Stimulated activated CD4-positive, alpha-beta T cell treated with anti-CD3 and anti-CD28 coated beads, Interleukin-12 subunit alpha, Interleukin-12 subunit beta, amount 100 ng/mL, for 24 hours (primary cell): ENCODE measurements at places on chromosomes 11 and 22.
A peak's percentile ranks its signal among the peaks of the same experiment; 100 is the strongest.

- peak; percentile 7 for DNase-seq
Observed at GRCh38 chr11:8219257-8220021, 44.2 kb downstream of the LMO1 start.

DNA sequence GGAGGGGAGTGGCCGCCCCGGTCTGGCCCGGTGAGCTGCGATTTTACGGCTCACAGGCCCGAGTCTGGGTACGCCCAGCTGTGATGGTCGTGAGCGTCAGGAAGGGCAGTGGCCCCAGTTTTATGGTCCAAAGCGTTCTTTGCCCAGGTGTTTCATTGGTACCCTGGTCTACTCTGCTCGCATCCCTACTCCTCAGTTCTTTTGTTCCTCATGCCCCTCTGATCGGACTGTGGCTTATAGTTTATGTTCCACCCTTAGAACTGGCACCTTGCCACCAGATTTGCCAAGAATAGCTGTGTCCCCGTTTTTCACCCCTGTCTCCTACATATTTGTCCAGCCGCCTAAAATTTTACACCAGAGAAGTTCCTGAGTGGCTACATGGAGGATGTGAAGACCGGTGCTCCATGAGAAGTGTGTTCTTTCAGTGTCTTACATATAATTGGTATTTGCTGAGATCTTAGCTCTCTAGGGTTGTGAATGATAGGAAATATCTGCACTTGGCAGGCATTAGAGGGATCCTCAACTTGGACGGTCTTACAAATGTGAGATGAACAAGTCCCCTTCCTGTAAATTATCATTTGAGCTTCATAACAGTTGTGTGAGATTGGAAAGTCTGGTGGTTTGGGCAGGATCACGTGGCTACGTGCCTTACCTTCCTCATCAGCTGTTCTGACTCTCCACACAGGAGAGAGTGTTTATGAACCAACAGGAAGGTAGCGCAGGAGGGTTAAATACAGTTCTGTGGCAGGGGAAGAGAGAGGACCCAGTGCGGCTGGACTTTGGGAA, 1.1 kb downstream of the PANX1 start:
- DNase-seq = no peak

- DNase-seq = no peak
Observed at GRCh38 chr11:13629779-13630178, 38.7 kb upstream of the FAR1 start.

DNA sequence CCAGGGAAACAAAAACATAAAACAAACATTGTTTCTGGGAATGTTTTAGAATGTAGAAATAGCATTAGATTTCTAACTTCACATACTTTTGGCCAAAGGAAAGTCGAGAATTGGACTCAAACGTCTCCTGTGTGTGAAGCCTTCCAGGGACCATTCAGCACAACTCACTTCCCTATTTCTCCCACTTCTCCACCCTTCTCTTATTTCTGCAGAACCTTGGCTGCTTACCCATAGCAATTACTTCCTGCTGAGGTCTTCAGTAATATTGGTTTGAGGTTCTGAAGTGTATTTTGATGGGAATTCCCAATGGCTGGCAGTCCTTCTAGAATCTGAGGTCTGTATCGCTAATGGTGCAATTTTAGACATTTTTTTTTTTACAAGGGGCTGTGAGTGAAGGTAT, 158.3 kb upstream of the SNX19 start:
- DNase-seq = no peak

- DNase-seq = no peak
Observed at GRCh38 chr11:20488352-20488751, 100.8 kb downstream of the PRMT3 start.

GRCh38 chr11:37544491-37544890, 946.5 kb upstream of the RAG2 start:
- DNase-seq = no peak

DNA sequence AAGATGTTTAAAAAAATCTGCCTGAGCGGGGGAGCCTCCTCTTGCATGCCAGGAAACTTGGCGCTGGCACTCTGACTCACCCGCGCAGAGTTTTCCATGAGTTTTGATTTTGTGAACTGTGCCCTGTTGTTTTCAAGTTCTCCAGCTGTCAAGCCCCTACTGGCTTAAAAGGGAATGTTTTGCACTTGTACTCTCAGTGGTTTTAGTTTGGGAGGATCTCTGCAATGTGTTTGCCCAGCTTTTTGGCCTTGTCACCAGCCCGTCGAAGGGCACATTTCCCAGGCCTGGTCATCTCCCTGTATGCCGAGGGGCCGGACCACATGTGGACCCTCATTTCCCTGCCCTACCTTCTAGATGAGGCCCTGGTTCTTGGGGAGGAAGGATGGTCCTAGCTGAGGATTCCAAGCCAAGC, 12.2 kb downstream of the MRGPRF start:
- no peak for DNase-seq

- no peak for DNase-seq
Observed at GRCh38 chr22:20174785-20175596, 24.1 kb upstream of the CCDC188 start.

DNA sequence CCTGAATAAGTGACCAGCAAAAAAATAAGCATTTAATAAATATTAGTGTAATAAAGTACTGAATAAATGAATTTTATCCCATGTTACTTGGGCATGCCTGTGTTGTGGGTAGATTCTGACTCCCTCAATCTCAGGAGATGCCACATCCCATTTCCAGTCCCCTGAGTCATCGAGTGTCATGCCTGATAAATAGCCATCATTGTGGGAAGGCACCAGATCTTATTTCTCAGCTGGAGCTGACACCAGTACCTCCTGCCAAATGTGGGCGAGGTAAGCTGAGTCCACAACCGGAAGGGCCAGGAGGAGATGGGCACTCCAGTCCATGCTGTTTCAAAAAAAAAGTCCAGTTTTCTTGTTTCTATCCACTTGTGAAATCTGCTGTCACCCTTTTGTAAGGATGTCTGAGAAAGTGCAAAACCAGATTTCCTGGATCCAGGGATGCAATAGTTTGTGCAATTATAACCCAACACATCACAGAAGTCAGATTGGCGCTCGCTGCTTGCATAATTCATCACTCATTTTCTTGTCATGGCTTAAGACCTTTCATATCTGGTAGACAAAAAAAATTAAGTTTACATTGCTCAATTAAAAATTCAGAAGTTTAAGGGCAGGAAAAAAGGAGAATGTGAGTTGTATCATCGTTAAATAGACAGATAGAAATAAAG, 311.6 kb downstream of the MIAT start:
- no peak for DNase-seq

GRCh38 chr22:31572939-31573338, 76.6 kb downstream of the SFI1 start:
- DNase-seq = no peak

GRCh38 chr11:82906236-82906635, 4.7 kb downstream of the DDIAS start:
- DNase-seq = no peak

GRCh38 chr22:18055619-18056160, 22.1 kb upstream of the PEX26 start:
- DNase-seq = no peak

DNA sequence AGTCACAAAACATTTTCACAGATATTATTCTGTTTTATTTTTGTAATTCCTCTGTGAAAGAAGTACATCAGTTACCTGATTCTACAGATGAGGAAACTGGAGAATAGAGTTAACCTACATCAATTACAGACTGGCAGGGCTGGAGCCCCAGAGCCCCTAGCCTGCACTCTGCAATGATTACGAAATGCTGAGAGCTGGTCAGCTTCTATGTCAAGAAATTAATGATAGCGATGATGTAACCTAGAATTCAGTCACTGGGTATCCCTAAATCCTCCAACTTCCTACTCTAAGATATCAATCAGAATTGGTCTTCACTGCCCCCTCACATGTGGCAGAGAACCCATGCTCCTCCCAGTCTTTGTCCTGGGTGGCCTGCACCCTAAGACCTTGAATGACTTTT, 273.5 kb upstream of the PLET1 start:
- no peak for DNase-seq

DNA sequence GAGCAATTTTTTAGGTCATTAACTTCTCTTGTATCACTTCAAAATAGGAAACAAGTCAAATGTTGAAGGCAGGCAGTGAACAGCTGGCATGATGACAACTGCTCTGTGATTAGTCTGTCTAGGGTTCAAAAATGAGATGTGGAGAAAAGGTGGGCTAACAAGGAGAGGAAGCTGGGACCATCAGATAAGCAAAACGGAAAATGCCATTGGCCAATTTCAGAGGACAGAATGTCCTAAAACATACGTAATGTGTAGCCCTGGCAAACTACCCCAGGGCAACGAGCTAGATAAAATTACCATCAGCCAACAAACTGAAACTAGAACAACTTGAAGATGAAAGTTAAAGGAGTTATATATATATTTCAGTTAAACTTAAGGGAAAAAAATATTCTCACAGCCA, 93.2 kb downstream of the RELT start:
- DNase-seq = no peak

- no peak for DNase-seq
Observed at GRCh38 chr11:13691286-13691899, 22.9 kb downstream of the FAR1 start.
